ENCODE measurements at places on chromosomes 7 and 10.
A peak's percentile ranks its signal among the peaks of the same experiment; 100 is the strongest.

GRCh38 chr10:132111871-132112341 is 46.2 kb downstream of the JAKMIP3 start:
- DNase-seq: no peak

- DNase-seq: no peak
Observed at GRCh38 chr7:108408296-108408991, 47.8 kb downstream of the NRCAM start.

DNA sequence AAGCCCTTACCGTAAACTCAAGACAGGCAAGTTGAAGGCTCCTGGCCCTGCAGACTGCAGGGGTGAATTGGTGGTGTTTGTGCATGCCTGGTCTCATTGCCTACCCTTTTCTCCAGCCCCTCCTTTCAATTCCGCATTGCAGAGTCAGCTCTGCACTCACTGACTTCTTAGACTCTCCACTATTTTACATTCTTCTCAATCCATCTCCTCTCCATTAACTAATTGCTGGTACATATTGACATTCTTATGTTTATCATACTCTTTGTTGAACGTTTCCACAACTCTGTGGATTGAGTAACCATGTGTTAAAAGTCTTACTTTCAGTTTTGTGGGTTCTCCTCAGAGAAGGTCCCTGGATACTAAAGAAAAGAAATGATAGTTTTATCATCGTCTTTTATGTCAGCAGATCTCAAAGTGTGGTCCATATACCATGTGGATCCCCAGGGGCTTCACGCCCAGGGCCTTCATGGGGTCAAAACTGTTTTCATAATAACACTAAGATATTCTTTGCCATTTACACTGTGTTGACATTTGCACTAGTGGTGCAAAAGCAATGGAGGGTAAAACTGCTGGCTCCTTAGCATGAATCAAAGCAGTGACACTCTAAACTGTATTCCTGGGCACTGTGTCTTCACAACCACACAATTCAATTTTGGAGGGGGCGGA is 135.4 kb upstream of the FZD1 start:
- DNase-seq: no peak

- DNase-seq: peak; percentile 42
Observed at GRCh38 chr7:34320926-34321661, 336.9 kb upstream of the NPSR1 start.

DNA sequence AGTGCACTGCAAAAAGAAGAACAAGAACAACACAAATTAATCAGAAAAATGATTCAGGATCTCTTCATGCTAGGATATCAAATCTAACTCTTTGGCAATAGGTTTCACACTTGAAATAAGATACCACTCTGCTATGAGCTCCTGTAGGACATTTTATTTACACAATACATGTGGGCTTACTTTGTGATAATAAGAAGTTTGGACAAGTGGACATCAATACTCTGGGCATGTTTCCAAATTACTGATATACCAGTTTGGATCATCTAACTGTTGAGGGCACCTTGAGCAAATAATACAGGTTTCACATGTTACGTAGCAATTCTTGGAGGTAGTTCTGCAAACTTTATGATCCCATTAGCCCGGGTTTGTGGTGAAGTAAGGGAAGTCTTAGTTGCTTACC is 59.8 kb downstream of the CPVL start:
- DNase-seq: peak; percentile 38

DNA sequence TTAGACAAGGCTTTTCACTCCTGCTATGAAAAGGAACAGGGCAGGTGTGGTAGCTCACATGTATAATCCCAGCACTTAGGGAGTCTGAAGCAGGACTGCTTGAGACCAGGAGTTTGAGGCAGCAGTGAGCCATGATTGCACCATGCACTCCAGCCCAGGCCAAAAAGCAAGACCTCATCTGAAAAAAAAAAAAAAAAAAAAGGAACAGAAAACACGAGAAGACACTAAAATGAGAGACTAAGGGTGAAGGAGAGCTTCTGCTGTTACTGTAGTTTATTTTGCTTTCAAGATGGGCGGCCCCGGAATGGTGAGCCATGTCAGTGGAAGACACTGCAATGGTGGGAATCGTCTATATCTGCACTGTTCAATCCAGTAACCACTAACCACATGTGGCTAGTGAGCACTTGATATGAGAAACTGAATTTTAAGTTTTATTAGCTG is 9.9 kb downstream of the PIP4K2A start:
- DNase-seq: no peak

- DNase-seq: no peak
Observed at GRCh38 chr7:111436608-111437007, 125.7 kb downstream of the IMMP2L start.

GRCh38 chr10:120732067-120732466 is 119.1 kb upstream of the WDR11 start:
- DNase-seq: peak; percentile 13

GRCh38 chr7:130013241-130013640 is 37.9 kb downstream of the ZC3HC1 start:
- no peak for DNase-seq

GRCh38 chr10:62506371-62506770 is 132.2 kb downstream of the ZNF365 start:
- no peak for DNase-seq

GRCh38 chr10:30027057-30028005 is 32.1 kb downstream of the JCAD start:
- no peak for DNase-seq

DNA sequence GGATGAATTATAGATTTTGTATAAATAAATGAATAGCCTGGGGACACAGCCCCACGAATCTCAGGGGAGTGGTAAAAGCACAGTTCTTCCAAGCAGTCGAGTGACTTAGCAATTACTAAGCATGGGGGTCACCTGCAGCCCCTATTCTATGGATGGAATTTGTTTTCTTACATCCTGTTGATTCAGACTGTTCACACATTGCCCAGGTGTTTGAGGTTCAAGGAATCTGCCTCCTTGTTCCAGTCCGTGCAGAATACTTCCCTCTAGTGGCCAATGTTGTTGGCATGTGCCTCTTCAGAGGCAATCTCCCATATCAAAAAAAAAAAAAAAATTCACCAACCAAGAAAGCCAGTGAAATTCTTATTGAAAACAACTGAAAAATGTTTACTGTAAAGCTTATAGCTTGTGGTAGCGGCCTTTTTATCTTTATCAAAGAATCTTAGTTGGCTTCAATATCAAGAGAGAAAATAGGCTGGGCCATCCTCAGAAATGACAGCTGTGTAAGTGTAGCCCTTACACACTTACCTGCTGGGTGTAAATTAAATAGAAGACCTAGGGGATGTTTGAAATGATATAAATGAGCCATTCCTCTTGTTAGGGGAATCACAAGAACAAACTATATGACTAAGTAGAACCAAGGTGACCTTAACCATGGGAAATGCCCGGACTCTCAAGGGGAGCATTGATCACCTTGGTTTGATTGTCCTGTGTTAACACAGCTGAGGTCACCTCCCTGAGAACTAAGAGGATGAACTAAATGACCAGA is 7.8 kb downstream of the LIPM start:
- DNase-seq: peak; percentile 86

- no peak for DNase-seq
Observed at GRCh38 chr10:100972904-100973535, 3.7 kb downstream of the SEMA4G start.
